ENCODE measurements at places on chromosomes 6 and 20.

DNA sequence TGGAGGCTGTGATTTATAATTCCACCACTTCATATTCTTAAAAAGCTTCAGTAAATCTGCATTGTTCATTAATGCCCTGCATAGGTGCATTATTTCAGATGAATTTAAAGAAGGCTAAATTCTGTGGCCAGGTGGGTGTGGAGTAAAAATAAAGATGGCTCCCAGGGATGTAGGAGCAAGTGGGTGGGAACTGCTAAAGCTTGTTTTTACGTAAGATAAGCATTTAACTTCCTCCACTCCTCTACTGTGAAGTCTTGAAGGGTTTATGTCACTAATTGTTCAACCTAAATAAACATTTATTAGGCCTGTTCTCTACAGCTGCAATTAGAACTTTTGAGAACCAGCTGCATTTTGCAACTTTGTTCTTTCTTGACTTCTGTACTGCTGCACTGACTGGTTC is 6.8 kb upstream of the SLC35B3 start:
- DNase-seq = no peak

GRCh38 chr6:137754866-137755265 is 112.2 kb upstream of the TNFAIP3 start:
- no peak for DNase-seq

DNA sequence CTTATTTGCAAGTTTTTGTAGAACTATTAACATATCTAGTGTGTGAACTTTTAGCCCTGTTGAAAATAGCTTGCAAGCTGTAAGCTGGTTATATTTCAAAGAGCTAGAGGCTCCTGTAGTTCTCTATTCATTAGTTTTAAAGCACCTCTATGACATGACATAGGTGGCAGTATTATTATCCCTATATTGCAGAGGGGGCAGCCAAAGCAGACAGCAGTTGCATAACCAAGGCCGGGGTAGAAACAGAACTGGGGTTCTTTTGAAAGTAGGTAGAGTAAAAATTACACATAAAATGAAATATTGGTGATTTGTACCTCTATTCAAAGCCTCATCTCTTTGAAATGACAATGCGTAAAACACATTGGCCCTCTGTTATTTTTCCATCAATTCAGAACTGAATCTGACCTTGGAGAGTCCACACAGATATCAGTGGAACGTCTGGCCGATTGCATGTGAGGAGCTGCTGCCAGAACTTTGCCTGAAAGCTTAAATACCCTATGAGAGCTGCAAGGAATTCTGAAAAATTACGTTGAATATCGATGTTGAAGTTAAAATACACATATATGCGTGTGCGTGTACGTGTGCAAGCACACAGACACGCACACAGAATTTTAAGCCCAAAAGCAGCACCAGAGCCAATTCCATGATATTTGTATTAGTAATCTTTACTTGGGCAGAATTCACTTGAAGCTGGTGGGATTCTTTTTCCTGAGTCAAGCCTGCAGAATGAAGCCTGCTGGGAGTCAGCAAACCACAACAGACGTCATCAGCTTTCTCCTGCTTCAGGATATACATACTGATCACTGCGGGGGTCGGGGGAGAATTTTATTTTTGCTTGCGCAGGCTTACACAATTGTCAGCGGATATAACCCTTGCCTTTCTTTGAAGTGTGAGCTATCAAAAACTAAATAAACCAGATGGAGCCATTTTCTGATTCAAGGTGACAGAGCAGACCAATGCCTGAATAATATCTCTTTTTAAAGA is 163.2 kb downstream of the PDE7B start:
- DNase-seq = no peak

- peak; percentile 10 for DNase-seq
Measured at GRCh38 chr6:90458353-90459224, 128.3 kb downstream of the MAP3K7 start.

DNA sequence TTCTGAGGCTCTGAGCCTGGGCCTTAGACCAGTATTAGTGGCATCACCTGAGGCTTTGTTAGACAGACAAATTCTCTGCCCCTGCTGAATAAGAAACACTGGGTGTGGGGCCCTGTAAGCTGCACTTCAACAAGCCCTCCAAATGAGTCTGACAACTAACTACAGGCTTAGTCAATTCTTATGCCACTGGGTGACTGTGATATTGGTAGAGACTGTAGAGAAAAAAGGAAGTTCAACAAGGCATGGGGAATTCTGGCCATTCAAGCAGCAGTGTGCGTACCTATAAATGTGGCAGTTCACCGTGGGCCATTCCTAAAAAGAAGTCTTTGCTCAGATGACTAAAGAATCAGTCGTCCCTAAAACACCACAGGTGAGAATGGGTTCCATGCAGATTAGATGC is 82.7 kb downstream of the MDN1 start:
- no peak for DNase-seq

- no peak for DNase-seq
Measured at GRCh38 chr20:9409981-9410380, 104.4 kb upstream of the LAMP5 start.

GRCh38 chr6:141513830-141514229 is 618.9 kb upstream of the GJE1 start:
- DNase-seq = no peak

DNA sequence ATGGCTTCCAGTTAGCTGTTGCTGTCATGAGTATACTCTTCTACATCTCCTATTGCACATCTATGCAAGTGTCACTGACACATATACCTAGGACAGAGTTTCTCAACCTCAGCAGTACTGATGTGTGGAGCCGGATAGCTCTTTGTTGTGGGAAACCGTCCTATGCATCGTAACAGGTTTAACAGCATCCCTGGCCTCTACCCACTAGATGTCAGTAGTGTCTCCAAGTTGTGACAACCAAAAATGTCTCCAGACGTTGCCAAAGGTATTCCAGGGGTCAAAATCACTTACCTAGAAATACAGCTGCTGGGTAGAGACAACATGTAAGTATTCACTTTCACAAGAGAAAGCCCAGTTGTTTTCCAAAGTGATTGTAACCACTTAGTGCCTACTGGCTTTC is 637.6 kb downstream of the RNF144B start:
- no peak for DNase-seq

DNA sequence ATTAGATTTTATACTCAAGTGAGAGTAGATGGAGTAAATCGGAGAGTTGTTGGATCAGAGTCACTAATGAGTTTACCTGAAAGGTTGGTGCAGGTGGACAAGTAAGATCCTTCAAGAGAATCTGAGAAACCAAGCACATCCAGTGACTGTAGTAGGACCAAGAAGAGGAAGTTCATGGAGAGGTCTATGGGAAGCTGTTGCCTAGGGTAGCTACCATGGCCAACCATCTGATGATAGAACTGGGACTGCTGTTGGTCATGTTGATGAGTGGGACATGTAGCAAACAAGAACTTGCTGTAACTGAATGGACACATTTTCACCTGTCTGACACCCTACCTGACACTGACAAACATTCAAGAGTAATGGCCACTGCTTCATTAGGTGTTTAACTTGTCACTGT is 11.3 kb upstream of the ADGB start:
- DNase-seq = no peak

- no peak for DNase-seq
Measured at GRCh38 chr20:44029848-44030230, 115.2 kb downstream of the TOX2 start.

DNA sequence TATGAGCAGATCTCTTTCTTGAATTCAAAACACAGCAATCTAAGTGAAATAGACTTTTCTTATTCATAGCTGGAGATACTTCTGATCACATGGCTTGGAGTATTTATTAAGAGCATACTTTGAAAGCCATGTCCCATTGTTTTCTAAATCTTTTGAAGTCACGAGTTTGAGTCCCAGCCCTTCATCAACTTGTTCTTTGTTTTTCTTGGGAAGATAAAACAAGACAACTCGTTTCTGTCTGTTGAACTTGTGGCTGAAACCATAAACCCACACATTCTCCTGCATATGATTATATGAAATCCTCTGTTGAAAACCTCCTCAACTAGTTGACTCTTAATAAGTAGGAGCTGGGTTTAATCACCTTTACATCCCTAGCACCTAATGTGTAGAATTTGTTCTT is 3.3 kb downstream of the RNF144B start:
- no peak for DNase-seq

DNA sequence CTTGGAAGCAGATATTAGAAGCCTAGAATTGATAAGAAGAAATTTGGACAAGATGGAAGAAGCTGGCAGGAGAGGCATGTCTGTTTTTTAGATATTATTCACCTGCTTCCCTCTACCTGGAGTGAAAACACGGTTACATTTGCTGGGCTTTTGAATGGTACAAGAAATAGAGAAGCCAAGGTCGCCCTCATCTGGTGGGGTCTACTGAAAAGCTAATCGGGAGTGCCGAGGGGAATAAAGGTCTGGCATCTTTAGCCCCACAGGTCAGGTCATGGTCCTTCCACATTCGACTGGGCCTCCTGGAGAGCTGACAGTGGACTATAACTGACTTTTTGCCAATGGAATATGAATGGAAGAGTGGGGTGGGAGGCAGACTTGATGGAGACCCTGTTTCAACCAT is 4.6 kb upstream of the C2 start:
- DNase-seq = no peak

DNA sequence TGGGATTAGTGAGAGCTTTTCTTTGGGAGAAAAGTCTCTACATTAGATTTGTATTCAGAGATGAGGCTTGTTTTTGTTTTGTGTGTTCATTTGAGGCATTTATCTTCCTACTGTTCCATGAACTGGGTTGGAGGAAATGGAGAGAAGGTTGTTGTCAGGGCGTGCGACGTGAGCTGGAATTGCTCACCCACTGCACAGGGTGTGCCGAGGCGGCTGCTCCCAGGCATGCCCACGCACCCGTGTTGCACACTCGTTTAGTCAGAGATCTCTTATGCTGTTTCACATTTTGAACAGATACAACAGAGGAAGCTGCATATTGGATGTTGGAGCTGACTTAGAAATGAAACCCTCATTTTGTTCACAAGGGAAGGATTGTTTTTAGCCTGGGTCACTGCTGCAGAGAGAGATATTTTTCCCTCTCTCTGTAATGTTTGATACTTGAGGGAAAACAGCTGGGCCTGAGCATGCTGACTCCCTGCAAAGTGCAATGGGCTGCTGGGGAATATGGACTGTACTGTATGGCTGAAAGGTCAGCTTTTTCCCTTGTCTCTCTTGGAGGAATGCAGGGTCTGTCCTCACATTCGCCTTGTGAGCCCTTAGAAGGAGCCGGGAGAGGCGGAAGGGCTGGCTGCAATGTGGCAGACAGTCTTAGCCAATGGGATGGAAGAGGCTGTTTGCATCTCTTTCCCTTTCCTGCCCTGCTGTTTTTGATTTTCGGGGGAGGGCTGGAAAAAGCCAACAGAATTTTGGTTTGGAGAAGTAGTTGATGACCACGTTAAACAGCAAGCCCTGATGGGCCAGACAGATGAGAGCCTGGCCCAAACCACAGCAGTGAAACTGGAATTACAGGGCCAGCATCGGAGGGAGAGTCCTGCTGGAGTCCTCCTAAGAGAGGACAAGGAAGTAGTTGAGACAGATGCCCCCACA is 170.8 kb downstream of the SASH1 start:
- DNase-seq = no peak

DNA sequence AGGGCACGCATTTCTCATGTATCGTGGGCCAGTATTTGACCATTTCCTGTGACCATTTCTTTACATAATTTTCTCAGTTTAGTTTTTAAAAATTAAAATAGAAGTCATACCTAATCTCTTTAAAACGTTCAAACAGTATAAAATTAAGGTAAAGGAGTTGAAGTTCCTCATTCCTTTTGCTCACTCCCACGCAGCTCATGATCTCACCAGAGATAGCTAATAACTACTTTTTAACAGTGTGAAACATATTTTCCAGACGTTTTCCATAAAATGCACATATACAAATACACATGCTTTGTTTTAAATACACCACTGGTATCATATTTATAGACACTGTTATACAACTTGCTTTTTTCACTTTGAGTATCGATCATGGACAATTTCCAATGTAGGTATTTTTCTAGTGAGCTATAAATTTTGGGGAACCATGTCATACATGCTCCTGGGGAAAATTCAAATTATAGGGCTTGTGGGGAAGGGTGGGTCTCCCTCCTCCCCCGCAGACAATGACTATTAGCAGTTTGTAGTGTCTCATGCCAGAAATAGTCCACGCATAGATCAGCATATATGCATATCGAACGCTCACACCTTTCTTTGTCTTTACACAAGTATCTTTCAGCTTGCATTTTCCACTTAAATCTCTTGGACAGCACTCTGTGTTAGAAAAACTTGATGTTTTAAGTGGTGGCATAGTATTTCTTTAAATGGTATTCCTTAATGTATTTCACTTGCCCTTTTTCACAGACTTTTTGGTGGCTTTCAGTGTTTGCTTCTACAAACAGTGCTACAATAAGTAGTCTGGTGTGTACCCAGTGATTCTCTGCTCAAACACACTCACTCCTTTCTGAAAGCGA is 145.5 kb upstream of the ZNF217 start:
- no peak for DNase-seq

- DNase-seq = no peak
Measured at GRCh38 chr6:130796313-130796905, 30.8 kb upstream of the SMLR1 start.

DNA sequence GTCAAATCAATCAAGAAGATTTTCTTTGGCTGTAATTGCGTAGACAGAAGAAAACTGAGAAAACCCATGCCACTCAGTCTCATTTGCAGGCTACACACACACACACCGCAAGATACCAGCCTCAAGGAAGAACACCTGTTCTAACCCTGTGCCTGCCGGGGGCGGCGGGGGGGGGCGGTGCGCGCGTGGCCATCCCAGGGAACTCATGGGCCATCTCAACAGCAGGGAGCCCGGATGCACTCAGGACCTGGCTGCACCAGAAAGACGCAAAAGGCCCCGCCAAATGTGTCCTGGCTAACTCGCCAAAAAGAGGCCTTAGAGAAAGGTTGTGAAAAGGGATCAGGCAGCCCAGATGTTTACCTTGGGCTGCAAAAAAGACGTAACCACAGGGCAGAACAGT is 2.1 kb downstream of the B3GAT2 start:
- no peak for DNase-seq

- no peak for DNase-seq
Measured at GRCh38 chr6:118775381-118775780, 118.6 kb upstream of the ASF1A start.

DNA sequence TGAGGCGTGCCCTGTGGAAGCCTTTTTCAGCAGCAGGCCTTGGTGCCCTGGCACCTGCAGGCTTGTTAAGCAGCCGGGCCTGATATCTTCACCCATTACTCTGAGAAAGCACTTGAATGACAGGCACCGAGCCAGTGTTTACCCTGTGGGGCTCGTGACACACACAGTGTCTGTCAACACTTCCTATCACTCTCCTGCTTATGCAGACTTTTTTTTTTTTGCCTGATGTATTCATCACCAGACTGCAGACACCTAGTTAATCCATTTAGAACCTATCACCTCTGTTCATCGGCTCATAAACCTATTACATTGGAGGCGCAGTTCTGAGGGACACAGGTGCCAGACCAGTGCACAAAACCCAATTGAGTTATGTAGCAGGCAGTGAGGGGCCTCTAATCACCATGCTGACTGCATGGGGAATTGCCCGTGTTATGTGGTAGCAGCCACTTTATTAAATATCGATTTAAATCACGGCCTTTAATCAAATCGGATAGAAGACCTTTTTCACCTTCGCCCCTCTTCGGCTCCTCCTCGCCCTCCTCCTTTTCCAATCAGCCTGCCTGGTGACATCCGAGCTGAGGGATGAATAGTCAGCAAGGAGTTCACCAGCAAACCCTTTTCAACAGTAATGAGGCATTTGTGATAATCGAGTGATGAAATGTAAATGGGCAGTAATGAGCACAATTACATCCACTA is 962.9 kb upstream of the SLC35B3 start:
- DNase-seq = peak; percentile 47

Data from left colon (tissue), 2 donors.